ENCODE measurements at places on chromosomes 3 and 15. TPM values are rescaled to one million over a fixed set of nuclear protein-coding genes. Genes with fewer than 3 reads are reported as not detected.
A peak's percentile ranks its signal among the peaks of the same experiment; 100 is the strongest.

The LINS1 gene
- polyA plus RNA-seq = 4.4 TPM

The LOXL1 gene
- polyA plus RNA-seq = 9.7 TPM

The SOX14 gene
- not detected for polyA plus RNA-seq

The BFSP2 gene
- polyA plus RNA-seq = not detected

The ANO10 gene
- polyA plus RNA-seq = 27.2 TPM

The PP2D1 gene
- polyA plus RNA-seq = not detected

The CHCHD6 gene
- polyA plus RNA-seq = 42.3 TPM

The MOBP gene
- not detected for polyA plus RNA-seq

The TMEM42 gene
- polyA plus RNA-seq = 17.1 TPM

The FETUB gene
- not detected for polyA plus RNA-seq

The P2RY12 gene
- polyA plus RNA-seq = not detected

The ATP2B2 gene
- not detected for polyA plus RNA-seq

DNA sequence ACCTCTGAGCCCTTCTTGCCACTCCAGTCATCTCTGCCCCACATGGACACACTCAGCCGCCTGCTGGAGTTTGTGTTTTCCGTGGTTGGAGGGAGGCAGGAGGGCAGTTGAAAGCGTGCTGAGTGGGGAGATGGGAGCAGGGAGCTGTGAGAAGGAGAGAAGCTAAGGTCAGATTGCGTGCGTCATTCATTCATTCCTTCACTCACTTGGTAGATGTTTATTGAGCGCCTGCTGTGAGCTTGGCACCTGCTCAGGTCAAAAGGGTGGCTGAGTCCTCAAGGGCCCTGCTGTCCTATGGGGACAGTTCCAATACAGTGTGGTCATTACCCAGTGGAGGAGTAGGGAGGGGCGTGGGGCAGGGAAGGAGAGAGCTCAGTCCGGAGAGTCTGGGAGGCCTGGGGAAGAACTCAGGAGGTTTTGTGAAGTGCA is 23.5 kb downstream of the LIMD1 start:
- no peak for DNase-seq

- DNase-seq = peak; percentile 3
These were observed 106.3 kb upstream of the ALCAM start for GRCh38 chr3:105260385-105260784.

GRCh38 chr3:28268989-28269388 is 27.6 kb downstream of the CMC1 start:
- no peak for DNase-seq

DNA sequence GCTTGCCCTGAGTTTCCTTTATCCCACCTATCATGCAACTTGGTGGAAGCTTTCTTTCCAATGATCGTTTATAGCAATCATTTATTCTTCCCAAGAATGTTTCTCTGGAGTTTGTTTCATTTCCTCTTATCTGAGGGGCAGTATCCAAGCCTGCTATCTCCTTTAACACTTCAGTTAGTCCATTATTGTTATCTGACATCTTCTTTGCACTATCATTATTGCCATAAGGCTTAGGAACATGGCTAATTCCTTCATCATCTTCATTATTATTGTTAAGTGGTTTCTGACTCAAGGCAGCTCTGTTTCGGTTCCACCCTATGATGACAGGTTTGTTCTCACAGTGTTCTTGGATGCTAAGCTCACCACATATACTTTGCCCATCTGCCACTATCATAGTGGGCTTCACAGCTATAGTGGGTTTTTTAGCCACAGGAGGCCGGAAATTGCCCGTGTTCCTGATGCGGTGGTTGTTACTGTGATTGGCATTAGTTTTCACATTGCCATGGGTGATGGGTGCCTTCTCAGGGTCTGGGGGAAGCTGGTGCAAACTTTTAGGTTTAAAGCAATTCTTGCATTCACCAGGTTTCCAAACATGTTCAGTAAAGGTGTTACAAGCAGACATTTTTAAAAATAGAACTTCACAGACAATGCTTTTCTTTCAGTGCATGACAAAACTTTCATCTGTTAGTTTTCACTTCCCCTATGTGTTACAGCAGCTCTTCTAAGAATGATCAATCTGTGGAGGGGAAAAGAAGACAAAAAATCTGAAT is 110.6 kb upstream of the TSPAN3 start:
- DNase-seq = no peak

DNA sequence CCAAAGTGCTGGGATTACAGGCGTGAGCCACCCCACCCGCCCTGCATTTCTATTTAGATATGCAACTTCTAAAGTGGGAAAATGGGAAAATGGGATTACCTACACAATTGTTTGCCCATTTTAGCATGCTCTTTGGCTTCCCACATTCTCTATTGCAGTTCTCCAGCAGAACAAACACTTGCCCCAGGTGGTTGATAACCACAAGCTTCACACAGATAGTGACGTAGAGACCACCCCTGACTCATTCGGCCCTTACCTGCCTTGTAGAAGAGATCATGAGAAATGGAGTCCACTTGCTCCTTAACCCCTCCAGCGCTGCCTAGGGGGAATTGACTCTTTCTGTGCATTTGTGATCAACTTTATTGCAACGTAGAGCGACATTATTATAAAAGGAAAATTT is 83.2 kb upstream of the RAP2B start:
- no peak for DNase-seq

GRCh38 chr3:66980791-66981190 is 17.3 kb upstream of the KBTBD8 start:
- DNase-seq = no peak

- peak; percentile 89 for DNase-seq
These were observed 17.6 kb downstream of the TKT start for GRCh38 chr3:53238051-53238850.

DNA sequence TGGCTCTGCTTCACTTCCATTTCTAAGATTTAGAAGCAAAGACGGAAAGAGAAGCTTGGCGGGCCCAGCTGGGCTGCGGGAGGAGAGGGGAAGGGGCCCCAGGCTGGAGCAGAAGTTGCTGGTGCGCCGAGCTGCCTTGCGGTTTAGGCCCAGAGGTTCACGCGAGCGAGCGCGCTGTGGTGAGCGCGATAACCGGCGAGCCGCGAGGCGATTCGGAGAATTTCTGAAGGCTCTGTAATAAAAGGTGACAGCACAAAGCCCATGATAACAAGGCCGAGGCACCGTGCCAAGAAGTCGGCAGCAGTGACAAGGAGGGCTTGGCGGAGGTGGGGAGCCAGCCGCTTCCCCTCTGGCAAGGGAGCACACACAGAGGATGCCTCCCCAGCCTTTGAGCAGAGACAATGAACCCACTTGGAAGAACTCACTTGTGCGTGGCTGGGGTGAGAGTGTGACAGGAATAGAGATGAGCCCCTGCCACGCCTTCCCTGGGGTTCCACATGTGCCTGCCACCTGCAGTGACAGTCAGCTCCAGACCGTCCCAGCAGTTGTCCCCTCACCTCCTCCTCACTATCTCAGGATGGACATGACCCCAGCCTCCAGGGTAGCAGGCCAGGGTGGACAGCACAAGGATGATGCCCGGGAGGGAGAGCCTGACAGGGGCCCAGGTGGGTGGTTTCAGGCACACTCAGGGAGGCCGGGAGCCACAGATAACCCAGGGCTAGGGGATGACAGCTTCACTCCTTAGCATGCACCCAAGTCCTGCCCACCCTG is 315.2 kb downstream of the UACA start:
- no peak for DNase-seq

- no peak for DNase-seq
These were observed 68.6 kb downstream of the ST6GAL1 start for GRCh38 chr3:186998937-186999368.

DNA sequence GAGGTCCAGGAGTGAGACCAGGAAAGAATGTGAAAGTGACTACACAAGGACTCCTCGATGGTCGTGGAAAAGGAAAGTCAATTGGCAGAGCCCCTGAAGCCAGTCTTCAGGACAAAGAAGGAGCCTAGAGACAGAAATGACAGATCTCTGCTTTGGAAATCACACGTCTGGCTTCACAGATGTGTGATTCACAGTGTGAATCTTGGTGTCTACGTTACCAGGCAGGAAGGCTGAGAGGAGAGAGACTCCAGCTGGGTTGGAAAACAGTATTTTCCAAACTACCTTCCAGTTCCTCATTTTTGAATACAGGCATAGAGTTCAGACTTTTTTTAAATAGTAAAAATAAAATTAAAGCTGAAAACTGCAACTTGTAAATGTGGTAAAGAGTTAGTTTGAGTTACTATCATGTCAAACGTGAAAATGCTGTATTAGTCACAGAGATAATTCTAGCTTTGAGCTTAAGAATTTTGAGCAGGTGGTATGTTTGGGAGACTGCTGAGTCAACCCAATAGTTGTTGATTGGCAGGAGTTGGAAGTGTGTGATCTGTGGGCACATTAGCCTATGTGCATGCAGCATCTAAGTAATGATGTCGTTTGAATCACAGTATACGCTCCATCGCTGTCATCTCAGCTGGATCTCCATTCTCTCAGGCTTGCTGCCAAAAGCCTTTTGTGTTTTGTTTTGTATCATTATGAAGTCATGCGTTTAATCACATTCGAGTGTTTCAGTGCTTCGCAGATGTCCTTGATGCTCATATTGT is 6.0 kb downstream of the CCR2 start:
- no peak for DNase-seq

GRCh38 chr15:77631745-77632533 is 773 bp downstream of the LINGO1 start:
- no peak for DNase-seq

- DNase-seq = no peak
These were observed 36.9 kb downstream of the APBA2 start for GRCh38 chr15:28922707-28923012.

GRCh38 chr15:100558771-100559254 is 30.1 kb upstream of the CERS3 start:
- no peak for DNase-seq

GRCh38 chr3:160023476-160023875 is 34.8 kb downstream of the IL12A start:
- no peak for DNase-seq

Measured in foreskin keratinocyte (primary cell).